Stimulated activated CD4-positive, alpha-beta T cell treated with anti-CD3 and anti-CD28 coated beads, TNF-alpha, amount 100 ng/mL, for 1 hour (primary cell): ENCODE measurements at places on chromosomes 16 and 17.

- DNase-seq: no peak
Observed at GRCh38 chr17:42421507-42422338, 1.3 kb downstream of the CAVIN1 start.

DNA sequence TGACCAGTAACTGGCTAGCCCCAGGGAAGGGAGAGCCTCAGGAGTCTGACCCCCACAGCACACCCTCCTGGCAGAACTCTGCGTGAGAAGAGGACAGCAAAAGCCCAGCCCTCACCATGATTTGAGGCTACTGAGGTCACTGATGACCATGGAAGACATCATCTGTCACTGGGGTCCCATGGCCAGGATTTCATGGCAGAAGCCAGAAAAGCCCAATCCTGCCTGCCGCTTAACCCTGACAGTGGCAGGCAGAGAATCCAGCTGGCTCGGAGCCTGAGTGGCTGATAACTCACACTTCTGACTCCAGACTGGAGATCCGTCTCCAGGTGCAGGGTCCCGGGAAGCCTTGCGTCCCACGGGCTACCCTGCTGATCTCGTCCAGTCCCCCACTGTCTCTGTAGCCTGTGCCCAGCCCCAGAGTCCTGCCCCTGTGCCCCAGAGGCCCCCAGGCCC lies 17.5 kb downstream of the GRIN2C start:
- DNase-seq: no peak

DNA sequence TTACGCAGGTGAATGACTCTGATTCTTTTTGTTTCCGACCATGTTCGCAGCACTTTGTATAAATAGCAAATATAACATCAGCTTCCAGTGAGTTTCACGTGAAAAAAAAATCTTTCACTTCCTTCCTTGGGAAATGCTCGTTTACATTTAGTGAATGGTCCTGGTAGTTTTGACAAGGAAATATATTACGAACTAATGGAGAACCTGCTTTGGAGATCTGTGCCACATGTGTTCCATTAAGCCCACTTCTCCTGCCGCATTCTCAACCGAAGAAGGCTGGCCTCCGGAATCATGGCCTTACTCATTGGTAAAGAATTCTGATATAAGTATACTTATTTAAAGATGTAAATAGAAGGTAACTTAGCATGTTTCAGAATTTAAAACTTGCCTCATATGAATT lies 3.6 kb downstream of the CRAMP1 start:
- no peak for DNase-seq

GRCh38 chr16:89721546-89722391 lies 432 bp downstream of the ZNF276 start:
- DNase-seq: peak; percentile 77

DNA sequence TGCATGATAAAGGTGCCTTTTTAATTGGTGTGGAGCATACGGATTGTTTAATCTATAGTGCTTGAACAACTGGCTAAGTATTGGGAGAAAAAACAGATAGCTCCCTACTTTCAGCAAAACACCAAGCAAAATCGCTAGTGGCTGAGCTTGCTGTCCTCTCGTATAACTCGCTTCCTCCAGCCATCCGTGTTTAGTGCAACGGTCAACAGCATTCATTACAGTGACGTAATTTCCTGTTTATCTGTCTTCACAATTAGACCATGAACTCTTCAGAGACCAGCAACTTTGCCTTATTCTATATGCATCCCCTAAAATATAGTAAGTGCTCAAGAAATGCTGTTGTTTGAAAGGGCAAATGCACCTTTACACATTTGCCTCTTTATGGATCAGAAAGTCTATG lies 511.9 kb downstream of the HAPSTR1 start:
- DNase-seq: no peak

- no peak for DNase-seq
Observed at GRCh38 chr17:14840616-14841231, 424.4 kb downstream of the PMP22 start.

GRCh38 chr17:45733781-45734180 lies 50.3 kb upstream of the CRHR1 start:
- DNase-seq: no peak

- no peak for DNase-seq
Observed at GRCh38 chr16:88383401-88384221, 852 bp downstream of the ZNF469 start.

GRCh38 chr16:65224471-65224870 lies 102.6 kb upstream of the CDH11 start:
- DNase-seq: no peak

DNA sequence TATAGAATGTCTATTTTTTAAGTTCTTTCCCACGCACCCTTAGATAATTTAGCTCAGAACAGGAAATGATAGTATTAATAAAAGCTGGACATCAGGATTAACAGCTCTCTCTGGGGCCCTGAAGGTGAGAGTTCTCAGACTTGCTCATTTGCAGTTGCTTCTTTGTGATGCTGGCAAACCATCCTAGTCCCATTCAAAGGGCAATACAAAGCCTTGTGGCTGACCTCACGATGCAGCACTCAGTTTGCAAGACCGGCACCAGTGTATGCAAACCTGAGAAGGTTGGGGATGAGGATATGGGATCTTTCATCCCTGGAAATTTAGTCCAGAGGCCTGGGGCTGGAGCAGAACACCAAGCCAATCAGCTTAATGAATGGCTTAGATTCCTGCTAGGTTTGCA lies 29.3 kb downstream of the STH start:
- no peak for DNase-seq

- DNase-seq: no peak
Observed at GRCh38 chr17:6780886-6781285, 4.9 kb downstream of the FBXO39 start.

DNA sequence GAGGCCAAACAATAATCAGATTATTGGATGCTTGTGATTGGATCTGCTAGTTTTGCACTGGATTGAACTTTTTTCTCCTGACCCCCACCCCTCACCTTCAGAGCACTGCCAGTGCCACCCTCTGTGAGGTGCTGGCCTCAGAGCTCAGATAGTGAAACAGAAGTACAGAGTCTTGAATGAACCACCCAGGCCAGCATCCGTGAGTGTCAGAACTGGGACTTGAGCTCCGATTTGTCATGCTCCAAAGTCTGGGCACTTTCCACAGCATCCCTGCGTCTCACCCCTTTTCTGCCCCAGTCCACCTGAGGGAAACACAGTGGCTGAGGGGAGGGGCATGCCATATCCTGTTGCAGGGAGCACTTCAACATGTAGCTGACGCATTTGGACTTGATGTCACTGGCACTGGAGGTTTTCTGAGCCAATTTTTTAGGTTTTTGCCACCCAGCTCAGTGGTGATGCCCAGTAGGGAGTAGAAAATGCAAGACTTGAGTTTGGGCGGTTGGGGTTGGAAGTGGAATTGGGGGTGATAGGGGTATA lies 47.3 kb downstream of the SMPD3 start:
- no peak for DNase-seq

GRCh38 chr17:69948406-69948805 lies 126.6 kb upstream of the KCNJ16 start:
- DNase-seq: no peak

DNA sequence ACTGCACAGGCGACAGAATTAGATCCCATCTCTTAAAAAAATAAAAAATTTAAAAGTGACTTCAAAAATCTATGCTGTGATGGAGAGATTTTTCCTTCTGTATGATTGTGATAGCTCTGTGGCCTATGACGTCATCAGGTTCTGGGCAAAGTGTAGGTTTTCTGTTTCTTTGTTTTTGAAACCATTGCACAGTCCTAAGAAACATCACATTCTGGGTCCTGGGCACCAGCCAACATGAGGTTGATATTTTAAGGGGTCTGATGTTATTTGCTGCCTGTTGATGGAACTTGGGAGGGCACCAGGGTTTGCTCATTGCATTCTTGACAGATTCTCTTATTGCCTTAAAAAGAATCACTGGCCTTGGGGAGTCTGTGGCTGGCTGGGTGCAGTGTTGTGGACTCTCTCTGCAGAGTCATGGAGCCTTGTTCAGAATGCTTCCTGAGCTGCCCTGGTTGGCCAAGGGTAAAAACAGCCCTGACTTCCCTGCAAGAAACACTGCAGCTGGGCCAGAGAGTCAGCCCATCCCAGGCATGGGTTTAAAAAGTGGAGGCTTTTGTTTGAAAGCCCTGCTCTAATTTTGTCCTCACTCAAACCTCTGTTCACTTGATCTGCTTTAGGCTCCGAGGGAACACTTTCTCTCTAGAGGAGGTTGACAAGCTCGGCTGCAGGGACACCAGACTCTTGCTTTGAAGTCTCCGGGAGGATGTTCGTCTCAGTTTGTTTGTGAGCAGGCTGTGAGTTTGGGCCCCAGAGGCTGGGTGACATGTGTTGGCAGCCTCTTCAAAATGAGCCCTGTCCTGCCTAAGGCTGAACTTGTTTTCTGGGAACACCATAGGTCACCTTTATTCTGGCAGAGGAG lies 10.5 kb upstream of the CYLD start:
- no peak for DNase-seq

DNA sequence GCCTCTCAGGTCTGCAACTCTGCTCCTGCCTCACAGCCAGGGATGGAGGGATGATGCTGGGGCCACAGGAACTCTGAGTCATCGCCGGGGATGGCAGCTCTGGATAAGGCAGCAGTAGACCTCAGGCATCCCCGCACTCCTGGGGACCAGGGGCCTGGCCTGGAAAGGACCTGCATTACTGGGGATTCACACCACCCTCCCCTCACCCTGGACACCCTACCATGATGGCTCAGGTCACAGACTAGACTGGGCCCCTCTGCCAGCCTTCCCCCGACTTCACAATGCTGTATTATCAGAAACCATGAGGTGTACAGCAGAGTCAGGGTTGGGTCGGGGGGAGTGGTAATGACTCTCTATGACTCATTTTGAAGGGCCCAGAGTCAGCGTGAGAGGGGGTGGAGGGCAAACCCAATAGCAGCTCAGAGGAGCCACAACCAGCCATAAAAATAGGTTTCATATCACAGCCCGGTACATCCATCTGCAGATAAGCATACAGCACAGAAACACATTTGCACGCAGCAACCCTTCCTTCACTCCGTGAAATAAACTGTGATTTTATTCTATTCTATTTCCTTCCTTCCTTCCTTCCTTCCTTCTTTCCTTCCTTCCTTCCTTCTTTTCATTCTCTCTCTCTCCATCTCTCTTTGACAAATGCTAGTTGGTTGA lies 28.8 kb downstream of the DYNLRB2 start:
- DNase-seq: peak; percentile 15

- DNase-seq: no peak
Observed at GRCh38 chr16:73873643-73874042, 423.0 kb upstream of the PSMD7 start.

DNA sequence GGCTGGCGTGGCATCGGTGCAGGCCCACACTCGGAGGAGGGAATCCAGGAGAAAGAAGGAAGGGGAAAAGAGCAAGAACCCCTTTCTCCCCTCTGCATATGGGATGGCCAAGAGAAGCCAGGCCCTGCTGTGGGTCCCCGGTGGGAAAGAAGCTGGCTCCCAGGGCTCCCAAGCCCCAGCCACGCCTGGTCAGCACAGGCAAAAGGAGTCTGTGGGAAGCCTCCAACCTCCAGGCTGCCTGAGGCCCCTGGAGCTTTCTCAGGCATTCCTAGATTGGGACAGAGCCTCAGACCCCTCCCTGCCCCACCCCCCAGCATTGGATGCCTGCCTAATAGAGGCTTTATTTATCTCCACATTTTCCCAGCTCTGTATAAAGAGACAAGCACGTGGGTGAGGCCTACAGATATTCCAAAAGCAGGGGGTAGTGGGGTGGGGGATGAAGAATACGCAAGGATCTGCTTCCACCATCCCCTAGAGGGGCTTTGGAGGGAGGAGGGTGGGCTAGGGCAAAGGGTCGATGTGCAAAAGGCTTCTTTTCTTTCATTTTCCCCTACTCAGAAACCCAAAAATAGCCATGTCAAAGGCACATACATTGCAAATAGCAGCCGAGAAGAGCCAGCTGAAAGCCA lies 56.4 kb downstream of the MPRIP start:
- DNase-seq: no peak

- DNase-seq: no peak
Observed at GRCh38 chr17:75910699-75911098, 6.0 kb upstream of the MRPL38 start.

- no peak for DNase-seq
Observed at GRCh38 chr17:74217037-74217730, 3.8 kb downstream of the TTYH2 start.

DNA sequence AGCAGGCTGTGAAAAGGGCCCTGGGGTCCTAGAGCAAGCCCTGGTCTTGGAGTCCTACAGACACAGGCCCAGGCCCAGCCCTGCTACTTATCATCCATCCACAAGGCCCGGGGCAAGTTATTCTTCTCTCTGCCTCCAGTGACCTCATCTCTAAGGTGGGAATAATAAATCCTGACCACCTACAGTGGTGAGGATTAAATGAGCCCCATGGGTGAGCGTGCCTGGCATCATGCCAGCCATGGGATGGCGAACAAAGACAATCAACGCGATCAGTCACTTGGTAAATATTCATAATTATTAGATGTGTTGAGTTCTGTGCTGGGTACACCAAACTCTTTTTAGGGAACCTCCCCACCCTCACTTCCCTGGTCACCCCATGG lies 5.5 kb downstream of the KRT15 start:
- no peak for DNase-seq

GRCh38 chr16:49866595-49867071 lies 10.7 kb upstream of the ZNF423 start:
- DNase-seq: no peak

DNA sequence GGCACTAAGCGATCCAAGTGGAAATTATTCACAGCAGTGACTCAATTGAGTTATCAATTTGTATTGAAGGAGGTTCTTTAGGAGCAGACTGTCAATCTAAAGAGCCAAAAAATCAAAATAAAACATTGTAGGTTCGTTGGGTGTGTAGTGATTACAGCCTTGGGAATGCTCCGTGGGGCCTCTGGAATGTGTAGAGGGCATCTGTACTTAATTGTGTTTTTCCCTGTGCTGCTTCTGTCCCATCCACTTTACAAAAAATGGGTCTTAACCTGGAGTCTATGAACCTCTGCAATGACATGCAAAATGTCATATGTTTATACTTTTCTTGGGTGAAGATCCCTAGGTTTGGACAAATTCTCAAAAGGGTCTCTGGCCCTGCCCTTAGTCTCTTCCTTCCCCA lies 215.1 kb downstream of the CCDC182 start:
- no peak for DNase-seq

GRCh38 chr17:17382971-17383370 lies 79.8 kb downstream of the NT5M start:
- no peak for DNase-seq

- no peak for DNase-seq
Observed at GRCh38 chr17:71753070-71753469, 367.8 kb upstream of the SOX9 start.

GRCh38 chr17:35088356-35088880 lies 24.9 kb upstream of the RFFL start:
- DNase-seq: no peak

GRCh38 chr17:42928714-42929496 lies 28.3 kb downstream of the G6PC1 start:
- DNase-seq: no peak
